ENCODE measurements at places on chromosomes 1 and 21.

DNA sequence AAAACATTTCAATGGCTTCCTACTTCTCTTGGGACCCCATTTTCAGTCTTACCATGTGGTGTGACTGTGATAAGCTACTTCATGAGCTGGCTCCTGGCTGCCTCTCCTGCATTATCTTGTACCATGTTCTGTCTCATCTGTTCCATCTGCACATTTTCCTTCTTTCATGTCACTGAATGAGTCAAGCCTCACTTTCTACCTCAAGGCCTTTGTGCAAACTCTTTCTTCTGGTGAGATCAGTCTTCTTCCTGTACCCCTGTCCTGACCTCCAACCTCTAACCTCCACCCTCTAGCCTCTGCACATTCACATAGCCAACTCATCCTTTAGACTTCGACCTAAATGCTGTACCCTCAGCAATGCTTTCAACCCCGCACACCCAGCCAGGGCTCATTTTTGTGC, 9.6 kb upstream of the FAM78B start:
- no peak for DNase-seq

DNA sequence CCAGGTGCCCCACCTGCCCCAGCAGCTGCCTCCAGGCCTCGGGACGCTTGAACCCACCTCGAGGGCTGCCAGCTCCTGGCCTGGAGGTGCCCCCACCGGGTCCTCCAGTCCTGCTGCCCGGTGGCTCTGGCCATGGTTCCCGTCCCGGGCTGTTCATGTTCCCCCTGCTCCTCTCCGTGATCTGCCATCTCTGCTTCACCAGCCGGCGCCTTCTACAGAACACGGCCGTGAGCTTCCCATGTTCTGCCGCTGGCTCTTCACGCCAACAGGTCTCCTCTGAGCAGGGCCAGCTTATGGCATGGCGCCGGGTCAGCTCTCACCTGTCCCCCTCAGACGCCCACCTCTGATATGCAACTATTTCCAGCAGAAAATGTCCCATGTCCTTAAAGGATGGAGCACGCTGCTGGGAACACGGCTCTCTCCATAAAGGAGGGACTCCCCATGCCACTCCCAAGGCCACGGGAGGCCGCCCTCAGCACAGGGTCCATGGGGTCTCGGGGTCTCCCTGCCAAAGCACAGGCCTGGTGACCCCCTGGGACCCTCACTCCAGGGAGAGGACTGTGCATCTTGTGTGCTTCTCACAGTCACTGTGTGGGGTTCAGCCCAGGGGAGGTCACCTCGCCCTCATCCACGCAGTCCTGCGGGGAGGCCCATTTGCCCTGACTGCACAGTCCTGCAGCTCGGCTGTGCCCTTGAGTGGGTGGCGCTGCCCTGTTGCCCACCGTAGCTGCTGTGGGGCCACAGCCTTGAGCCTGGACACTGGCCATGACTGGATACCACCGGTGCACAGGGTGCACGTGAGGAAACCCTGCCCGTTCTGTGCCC, 36.7 kb downstream of the COL18A1 start:
- DNase-seq, result no peak

DNA sequence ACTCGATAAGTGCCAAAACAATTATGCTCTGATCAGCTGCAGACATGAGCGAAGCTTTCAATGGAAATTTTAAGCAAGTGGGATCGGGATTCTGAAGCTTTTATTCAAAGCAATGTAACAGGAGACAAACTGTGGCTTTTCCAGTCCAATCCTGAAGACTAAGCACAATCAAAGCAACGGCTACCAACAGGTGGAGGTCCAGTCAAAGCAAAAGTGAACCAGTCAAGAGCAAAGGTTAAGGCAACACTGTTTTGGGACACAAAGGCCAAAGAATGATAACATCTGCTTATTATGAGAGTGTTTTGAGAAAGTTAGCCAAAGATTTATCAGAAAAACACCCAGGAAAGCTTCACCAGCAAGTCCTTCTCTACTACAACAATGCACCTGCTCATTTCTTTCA, 170.1 kb downstream of the SEC16B start:
- no peak for DNase-seq

DNA sequence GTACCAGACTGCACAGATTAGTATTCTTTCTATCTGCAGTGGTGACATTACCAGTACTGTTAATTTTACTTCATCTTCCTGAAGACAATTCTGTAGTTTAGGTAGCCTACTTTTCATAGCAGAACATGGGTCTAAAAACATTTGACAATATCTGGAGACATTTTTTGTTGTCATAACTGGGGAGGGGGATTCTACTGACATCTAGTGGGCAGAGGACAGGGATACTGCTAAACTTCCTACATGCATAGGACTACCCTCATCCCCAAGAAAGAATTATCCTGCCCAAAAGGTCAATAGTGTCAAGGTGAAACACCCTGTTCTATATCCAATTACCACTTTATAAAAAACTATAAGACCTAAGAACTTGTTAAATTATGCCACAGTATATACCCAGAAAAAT, 3.4 kb upstream of the ARHGAP29 start:
- no peak for DNase-seq

GRCh38 chr1:218024211-218024720, 260.8 kb upstream of the RRP15 start:
- no peak for DNase-seq

DNA sequence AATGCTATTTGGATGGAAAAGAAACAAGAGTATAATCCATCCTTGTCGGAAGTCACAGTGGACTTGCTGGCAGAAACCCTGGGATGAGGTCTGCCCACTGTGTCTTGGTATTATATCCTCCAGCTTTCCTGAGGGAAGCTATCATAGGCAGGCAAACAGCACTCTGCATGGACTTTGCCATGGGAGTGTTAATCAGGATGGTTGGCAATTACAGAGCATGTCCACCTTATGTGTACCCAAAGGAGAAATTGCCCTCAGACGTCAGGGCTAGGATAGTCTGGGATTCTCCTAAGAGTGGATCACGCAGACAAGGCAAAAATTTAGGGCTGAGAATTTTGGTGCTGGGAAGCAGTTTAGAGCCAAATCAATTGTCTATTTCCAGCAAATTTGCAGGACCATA, 184.9 kb upstream of the ESRRG start:
- DNase-seq, result no peak

GRCh38 chr1:79629414-79629813, 622.9 kb upstream of the ADGRL4 start:
- no peak for DNase-seq

- DNase-seq, result no peak
These were observed 20.2 kb upstream of the ACTA1 start for GRCh38 chr1:229454056-229454455.

- DNase-seq, result no peak
These were observed 37.9 kb downstream of the CRB1 start for GRCh38 chr1:197305925-197306324.

- DNase-seq, result no peak
These were observed 822 bp downstream of the CCT3 start for GRCh38 chr1:156337052-156337887.

DNA sequence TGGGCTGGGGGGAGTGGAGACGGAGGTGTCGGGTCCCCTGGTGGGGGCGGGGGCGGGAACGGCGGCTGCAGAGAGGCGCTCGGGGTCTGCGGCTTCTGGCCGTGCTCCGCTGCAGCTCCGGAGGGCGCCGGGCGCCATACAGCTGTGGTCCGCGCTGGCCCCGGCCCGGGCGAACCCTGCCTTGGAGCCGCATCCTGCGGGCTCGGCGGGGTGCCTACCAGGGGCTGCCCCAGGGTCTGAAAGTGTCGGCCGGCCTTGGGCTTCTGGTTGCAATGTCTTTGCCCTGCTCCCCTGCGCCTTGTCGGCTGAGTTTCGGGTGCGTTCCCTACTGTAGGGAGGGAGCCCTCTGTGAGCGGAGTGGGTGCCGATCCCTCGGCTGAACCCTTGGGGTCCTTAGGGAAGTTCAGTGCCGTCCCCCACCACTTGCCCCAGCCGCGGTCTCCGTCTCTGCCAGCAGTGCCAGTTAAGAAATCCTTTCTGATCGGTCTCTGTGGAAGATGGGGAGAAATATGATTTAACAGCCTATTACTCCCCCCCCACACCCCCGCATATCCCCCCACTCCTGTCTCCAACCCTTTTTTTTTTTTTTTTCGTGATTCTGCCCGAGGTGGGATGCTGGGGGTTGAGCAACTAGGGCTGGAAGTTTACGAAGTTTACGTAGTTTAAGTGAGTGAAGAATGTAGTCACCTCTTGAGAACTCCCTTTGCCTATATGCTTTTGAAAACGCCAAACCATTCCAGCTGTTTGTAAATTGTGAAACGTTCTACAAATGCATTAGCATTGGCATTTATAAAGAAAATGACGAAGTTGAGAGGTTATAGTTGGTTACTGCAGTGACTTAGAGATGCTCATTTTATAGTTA, 588 bp downstream of the NEXN start:
- no peak for DNase-seq

DNA sequence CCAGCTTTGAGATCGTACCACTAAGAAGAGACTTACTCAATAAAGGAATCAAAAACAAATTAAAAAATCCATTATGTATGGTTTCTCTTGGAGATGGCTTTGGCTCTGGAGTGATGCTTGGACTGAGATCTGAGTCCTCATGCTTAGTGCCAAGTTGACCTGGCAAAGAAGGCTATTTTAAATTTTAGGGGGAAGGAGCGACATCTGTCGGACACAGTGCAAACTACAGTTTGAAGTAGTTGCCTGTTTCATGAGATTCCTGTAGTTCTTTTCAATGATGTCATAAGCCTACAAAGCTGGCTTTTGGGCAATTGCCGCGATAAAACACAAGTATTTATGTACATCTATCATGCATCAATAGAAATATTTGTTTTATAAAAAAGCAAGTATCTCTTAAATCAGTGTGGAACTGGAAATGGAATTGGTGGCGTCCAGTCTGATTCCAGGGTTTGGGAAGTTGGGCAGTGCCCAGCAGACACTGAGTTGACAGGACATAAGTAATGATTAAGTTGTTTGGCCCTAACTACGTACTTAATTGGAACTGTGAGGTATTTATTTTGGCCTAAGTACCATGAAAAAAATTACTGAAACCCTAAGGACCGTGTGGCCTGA, 50.0 kb downstream of the TBCE start:
- peak; percentile 24 for DNase-seq

DNA sequence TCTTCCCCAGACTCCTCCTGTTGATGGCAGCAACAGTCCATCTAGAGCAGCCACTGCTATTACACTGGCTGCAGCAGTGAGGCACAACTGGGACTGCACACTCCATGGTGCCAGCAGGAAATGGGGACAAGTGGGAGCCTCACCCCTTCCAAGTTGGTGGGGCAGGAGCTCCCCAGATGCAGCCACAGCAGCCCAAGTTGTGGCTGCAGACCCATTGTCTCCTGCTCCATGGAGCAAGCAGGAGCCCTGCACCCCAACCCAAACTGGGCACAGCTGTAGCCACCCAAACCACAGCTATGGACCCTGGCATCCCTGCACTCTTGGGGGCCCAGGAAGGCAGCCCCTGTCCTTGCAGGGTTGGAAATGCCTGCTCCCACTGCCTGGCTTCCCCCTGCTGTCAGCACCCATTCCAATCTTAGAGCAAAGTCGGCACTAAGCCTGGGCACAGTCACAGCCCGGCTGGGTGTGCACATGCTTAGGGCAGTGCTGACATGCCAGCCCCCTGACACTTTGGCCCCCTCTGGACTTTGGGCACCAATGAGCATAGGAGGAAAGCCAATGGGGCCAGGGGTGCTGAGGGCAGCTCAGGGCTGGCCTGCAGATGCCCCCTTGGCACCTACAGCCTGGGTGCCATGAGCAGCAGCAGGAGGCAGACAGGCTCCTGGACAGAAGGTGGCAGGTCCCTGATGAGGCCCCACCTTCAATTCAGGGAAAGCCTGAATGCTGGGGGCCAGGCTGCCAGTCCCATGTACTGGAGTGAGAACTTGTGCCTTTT, 44.0 kb downstream of the MATN1 start:
- no peak for DNase-seq

GRCh38 chr1:45979778-45980176, 152.7 kb downstream of the PIK3R3 start:
- no peak for DNase-seq

GRCh38 chr1:198465201-198466144, 75.0 kb downstream of the ATP6V1G3 start:
- DNase-seq, result no peak

- no peak for DNase-seq
These were observed 30.4 kb upstream of the SLC30A1 start for GRCh38 chr1:211609120-211610024.

DNA sequence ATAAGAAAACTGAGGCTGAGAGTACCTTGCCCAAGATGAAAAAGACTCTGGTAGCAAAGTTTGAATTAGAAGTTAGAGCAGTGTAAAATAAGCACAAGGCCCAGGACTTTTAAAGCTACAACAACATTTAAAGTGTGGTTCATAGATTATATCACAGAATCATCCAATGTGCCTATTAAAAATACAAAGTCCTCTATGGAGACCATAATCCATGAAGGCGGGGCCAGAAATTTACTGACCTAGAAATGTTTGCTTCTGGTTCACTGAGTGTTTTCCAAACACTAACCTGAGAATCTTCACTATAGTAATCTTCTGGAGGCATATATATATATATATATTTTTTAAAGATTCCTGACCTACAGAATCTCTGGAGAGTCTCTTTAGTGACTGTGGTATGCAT, 12.3 kb downstream of the DEPDC1 start:
- DNase-seq, result no peak

- no peak for DNase-seq
These were observed 135.3 kb downstream of the GABPA start for GRCh38 chr21:25870084-25870483.

DNA sequence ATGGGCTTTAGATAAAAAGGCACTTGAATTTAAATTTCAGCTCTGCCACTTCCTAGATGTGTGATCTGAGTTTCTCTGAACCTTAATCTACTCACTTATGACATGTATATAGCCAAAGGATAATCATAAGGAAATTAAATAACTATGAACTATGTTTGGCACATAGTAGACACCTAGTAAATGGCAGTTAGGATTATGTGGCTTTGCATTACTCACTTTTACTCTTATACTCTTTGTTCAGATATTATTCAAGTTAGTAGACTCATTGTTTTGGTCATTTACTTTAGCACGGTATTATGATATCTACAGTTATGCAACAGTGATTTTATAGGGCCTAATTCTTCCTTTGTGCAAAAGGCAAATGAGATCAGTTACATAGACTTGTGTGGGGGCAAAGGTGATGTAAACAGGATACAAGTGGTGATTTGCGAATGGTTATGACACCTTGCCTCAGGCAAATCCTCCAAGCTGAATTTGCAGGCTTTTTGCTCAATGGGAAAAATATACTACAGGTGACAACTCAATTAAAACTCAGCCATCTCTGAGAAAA, 297.2 kb upstream of the PBX1 start:
- DNase-seq, result no peak

- no peak for DNase-seq
These were observed 306.2 kb downstream of the TTLL7 start for GRCh38 chr1:83692524-83693381.

GRCh38 chr1:36156329-36157114, 562 bp downstream of the MAP7D1 start:
- no peak for DNase-seq

GRCh38 chr1:26854906-26855305, 8.0 kb upstream of the SFN start:
- DNase-seq, result no peak

DNA sequence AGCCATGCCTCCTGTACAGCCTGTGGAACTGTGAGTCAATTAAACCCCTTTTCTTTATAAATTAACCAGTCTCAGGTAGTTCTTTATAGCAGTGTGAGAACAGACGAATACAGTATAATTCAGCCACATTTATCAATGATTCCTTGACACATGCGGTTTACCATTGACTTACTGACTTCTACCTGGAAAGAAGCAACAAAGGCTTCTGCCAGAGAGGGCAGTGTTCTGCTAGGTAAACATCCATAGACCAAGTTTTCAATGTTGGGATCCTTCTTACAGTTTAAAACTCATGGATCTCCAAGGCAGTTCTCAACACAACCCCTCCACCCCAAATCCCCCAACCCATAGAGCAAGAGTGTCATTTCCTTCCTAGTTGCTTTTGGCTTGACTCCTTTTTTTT, 150.6 kb downstream of the ZNF648 start:
- DNase-seq, result no peak

Data from activated CD8-positive, alpha-beta memory T cell treated with anti-CD3 and anti-CD28 coated beads for 1 hour (primary cell).